ENCODE measurements at places on chromosomes 6 and 20. TPM values are rescaled to one million over a fixed set of nuclear protein-coding genes. Genes with fewer than 3 reads are reported as not detected.

SAMD3 gene
- total RNA-seq = 5.5 TPM

UBE3D gene
- 7.4 TPM for total RNA-seq

CST3 gene
- 123 TPM for total RNA-seq

VPS52 gene
- total RNA-seq = 38.9 TPM

All from fibroblast of villous mesenchyme (primary cell).